ENCODE measurements at places on chromosomes 4 and X. TPM values are rescaled to one million over a fixed set of nuclear protein-coding genes. Genes with fewer than 3 reads are reported as not detected.

LONRF3 gene
- 5.4 TPM for total RNA-seq

DNA sequence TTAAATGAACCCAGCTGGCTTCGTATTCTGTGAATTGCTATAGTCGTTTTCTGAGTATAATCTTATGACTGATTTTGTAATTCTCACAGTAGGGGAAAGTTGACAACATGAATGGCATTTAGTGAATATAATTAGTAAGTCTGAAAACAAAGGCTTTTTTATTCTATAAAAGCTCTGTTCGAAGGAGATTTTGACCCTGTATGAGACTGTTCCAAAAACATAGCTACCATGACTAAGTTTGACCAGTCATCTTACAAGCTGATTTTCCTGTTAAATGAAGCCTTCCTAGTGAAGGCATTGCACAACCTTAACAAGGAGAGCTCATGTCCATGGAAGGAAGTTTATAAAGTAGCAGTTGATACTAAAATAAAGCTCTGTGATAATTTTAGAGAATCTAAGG, 242.3 kb downstream of the RPA4 start:
- DNase-seq = peak; percentile 8
- H3K4me3 ChIP-seq = no peak overlapping the region
- H3K27ac ChIP-seq = no peak overlapping the region
- no peaks in the 10 kb centered on the region for H3K27me3 ChIP-seq
- H3K36me3 ChIP-seq = no peaks in the 10 kb centered on the region

TMEM154 gene
- 0.94 TPM for total RNA-seq

GRCh38 chrX:71282514-71283402, 677 bp upstream of the NONO start:
- peak overlapping the region; percentile 91 for H3K27ac ChIP-seq
- no peak for DNase-seq
- H3K4me1 ChIP-seq = no peaks in the 10 kb centered on the region
- peaks cover 7% of the 10 kb centered on the region for H3K36me3 ChIP-seq
- peak overlapping the region; percentile 37 for H3K4me3 ChIP-seq
- no peaks in the 10 kb centered on the region for H3K27me3 ChIP-seq

PGRMC1 gene
- 250 TPM for total RNA-seq

- H3K4me3 ChIP-seq = no peak overlapping the region
- no peaks in the 10 kb centered on the region for H3K4me1 ChIP-seq
- peaks cover 10% of the 10 kb centered on the region for H3K36me3 ChIP-seq
These were observed 36.8 kb downstream of the CC2D2A start for GRCh38 chr4:15506464-15506863.

CXXC4 gene
- total RNA-seq = 10.2 TPM

GRCh38 chr4:39785083-39785482, 87.1 kb downstream of the UBE2K start:
- DNase-seq = no peak
- H3K36me3 ChIP-seq = no peaks in the 10 kb centered on the region
- no peak overlapping the region for H3K27ac ChIP-seq
- H3K4me3 ChIP-seq = no peak overlapping the region

DNA sequence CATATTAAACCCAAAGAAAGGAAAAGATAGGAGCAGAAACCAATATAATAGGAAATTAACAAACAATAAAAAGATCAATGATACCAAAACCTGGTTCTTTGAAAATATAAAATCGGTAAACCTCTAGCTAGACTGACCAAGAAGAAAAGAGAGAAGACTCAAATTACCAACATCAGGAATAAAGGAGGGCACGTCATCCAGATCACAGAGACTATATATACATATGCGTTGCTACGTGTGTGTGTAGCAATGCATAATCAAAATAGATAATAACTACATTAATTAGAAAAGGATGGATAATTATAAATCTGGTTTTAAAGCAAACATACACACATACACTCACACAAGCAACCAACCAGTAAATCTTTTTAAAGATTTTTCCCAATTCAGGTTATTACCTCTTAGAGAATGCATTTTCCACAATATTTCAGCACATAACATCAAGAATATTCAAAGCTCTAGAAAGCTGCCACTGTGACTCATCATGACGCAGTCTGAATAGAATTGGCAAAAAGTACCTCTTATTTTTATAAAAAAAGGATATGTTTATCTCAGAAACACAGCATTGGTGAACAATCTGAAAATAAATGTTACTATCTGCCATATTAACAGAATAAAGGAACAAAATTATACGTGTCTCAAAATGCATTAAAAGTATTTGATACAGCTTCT, 41.4 kb upstream of the USP9X start:
- H3K27ac ChIP-seq = no peak overlapping the region
- no peak overlapping the region for H3K4me3 ChIP-seq
- no peaks in the 10 kb centered on the region for H3K4me1 ChIP-seq
- peaks cover 19% of the 10 kb centered on the region for H3K27me3 ChIP-seq
- H3K36me3 ChIP-seq = no peaks in the 10 kb centered on the region

SH2D1A gene
- total RNA-seq = 0.59 TPM

TDO2 gene
- total RNA-seq = 0.50 TPM

SLC7A11 gene
- 194 TPM for total RNA-seq
